ENCODE measurements at places on chromosomes 7 and 10. TPM values are rescaled to one million over a fixed set of nuclear protein-coding genes. Genes with fewer than 3 reads are reported as not detected.

HABP2 gene
- 0.14 TPM for total RNA-seq

MEPCE gene
- 47.9 TPM for total RNA-seq

MEOX2 gene
- total RNA-seq: not detected

AKR1C8 gene
- 0.07 TPM for total RNA-seq

THSD7A gene
- 1.8 TPM for total RNA-seq

PITRM1 gene
- total RNA-seq: 82.2 TPM

CRYGN gene
- not detected for total RNA-seq

All from A549 treated with dexamethasone at 1 μM for 4 hours (cell line).